ENCODE measurements at places on chromosomes 16 and 17.

GRCh38 chr17:13544765-13545164 is 57.0 kb downstream of the HS3ST3A1 start:
- DNase-seq = no peak

DNA sequence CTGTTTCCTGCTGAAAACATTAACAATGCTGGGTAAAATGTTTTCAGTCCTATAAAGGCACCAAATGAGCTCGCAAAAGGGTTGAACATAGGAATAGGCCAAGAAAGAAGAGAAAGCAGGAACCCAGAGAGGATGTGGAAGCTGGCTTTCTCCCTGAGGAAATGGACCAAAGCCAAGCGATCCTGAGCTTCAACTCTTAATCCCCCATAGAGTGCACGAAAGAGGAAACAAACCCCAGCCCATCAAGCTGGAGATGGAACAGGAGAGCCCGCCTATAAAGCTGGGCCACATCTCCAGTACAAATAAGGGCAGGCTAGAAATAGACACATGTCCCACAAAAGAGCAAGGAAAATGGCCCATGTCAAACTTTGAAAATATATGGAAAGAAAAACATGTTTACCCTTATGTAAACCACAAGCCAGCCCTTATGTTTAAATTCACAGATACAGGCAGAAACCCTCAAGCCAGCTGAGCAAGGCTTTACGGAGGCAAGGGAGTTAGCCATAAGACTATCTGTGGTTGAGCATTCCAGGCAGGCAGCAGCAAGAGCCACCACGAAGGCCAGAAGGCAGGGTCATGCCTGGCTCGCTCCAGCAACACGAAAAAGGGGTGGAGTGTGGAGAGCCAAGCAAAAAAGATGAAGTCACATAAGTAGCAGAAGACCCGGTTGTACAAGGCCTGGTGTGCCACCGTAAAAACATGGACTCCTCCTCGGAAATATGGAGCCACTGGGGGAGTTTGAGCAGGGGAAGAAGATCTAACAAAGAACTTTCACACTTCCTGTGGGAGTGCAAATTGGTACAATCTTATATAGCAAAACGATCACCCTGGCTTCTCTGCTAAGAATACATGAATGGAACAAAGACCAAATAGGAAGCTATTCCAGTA is 27.8 kb downstream of the COPRS start:
- no peak for DNase-seq

DNA sequence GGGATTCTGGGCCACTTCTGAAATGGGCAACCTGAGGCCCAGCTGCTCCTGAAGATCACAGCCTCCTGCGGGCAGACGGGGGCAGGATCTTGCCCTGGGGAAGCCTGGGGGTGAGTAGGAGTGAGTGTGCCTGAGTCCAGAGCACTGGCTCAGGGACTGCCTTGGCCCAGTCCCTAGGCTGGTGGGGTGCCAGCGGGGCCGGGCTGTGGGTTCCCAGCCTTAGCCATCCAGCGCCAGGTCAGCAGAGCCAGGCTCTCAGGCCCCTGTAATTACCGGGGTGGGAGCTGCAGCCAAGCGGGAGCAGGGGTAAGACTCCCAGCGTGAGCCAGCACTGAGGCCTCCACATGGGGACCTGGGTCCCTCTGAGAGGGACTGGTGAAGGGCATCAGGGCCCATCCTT is 8.2 kb downstream of the SPNS2 start:
- DNase-seq = no peak

DNA sequence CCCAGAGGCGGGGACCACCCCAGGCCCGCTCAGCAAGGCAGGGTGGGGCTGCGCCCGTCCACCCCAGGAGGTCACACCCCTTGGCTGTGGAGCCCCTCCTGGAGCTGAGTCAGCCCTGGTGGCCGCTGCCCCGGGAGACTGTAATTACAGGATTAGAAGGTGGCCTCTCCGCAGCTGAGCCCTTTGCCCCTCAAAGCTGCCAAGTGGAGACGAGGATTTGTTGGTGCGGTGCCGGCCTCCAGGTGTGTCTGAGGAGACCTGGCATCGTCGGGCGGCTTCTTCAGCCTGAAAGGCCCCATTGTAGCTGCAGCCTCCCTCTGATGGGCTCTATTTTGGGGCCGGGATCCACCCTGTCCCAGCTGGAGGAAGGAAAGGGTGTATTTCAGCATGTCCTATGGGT is 22.7 kb upstream of the SPNS2 start:
- DNase-seq = no peak

- DNase-seq = no peak
These were observed 5.0 kb downstream of the CA4 start for GRCh38 chr17:60154616-60155426.

DNA sequence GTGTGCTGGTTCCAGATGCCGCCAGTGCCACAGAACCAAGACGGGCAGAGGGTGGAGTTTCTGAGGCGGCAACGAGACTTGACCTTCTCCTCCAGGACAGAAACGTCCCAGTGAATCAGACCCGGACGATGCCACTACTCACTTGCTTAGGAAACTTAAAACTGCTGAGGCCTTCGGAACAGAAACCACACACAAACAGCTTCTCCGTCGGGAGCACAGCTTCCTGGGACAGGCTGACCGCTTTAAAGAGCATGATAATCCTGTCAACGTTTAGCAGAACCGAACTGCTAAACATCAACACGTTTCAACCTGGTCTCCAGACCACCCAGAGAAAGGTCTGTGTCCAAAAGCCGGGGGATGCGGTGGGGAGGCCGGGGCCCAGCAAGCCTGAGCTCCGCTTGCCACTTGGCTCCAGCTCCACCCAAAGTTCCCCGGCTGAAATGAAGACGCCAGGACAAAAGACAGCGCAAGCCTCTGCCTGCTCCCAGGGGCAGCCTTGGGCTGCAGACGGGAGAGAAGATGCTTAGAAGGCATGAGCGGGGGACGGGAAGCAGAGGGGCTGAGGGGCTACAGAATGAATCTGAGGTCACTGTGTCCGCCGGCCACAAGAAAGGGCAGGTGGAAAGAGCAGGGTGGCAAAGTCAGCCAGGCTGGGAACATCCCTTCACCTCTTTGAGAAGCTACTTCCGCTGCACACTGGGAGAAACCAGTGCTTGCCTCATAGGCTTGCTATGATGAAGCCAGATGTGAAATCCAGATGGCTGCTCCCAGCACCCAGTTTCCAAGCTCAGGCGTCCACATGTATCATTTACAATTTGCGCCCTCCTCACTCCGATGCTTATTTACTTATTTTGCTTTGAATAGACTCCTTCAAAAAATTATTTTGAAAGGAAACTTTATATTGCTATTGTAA is 69.0 kb downstream of the MRM3 start:
- no peak for DNase-seq

DNA sequence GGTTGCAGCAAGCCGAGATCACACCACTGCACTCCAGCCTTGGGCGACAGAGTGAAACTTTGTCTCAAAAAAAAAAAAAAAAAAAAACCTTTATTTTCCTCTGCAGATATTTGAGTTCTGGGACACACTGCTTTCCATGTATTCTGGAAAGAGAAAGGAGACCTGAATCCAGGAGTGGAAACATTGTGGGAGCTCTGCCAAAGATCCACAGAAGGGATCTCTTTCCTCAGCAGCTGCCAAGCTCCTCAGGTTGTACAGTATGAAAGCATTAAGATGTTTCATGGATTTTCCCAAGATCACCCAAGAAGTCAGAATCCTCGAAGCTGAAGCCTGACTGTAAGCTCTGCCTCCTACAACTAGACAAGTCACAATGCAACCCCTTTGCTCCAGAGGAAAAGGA is 13.5 kb downstream of the NPRL3 start:
- no peak for DNase-seq

GRCh38 chr17:79843816-79844800 is 4.9 kb upstream of the CBX4 start:
- no peak for DNase-seq

DNA sequence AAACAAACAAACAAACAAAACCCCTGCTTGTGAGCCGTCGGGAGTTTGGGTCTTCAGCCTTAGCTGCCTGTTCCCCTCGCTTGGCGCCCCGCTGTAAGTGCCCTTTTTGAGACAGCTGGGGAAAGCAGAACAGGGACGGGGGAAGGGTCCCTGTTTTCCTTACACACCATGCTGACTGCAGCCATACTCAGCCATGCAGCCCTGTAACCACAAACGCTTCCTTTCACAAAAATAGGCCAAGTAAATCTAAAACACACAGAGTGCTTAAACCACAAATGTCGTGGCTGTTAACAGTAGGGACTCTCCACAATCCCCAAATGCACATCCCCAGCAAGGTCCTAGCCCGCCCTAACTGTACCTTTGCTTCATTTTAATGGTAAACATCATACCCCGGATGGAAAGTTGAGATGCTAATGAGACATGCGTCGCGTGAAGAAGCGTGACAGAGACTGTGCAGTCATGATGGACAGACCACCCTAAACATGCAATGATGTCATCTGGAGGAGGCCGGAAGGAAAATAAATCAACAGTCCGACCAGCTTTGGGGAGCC is 129.9 kb downstream of the MGAT5B start:
- no peak for DNase-seq

GRCh38 chr17:64736804-64737492 is 74.8 kb upstream of the SMURF2 start:
- peak; percentile 20 for DNase-seq

GRCh38 chr17:72996791-72997190 is 95.7 kb downstream of the SLC39A11 start:
- DNase-seq = no peak

- no peak for DNase-seq
These were observed 430 bp downstream of the AMFR start for GRCh38 chr16:56424791-56425438.

DNA sequence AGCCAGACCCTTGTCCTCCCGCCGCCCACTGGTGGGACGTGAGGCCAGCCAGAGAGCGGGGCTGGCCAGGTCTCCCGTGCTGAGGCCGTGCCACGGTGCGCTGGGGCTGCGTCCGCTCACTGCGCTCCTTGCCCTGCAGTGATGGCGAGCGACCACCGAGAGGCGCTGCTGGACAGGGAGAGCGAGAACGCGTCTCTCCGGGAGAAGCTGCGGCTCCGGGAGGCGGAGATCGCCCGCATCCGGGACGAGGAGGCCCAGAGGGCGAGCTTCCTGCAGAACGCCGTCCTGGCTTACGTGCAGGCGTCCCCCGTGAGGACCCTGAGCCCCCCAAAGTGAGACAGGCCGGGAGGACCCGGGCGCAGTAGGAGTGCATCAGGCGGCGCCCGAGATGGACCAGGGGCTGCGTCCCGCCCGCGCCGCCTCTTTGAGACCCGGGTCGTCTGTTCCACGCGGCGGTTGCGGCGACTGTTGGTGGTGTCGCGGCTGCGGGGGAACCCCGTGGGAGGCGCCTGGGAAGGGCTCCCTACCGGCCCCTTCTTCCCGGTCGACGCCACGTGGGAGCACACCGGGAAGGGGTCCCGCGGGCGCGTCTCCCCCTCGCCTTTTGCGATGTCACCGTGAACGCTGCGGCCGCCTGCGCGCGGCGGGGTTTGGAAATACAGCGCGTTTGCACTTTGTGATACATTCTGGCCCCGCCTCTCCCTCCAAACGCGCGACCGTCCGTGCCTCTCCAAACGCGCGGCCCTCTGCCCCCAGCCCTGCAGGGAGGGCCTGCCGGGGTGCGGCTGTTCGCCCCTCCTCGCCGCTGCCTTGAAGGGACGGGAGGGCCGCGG is 792 bp upstream of the RAC3 start:
- DNase-seq = peak; percentile 53

GRCh38 chr17:57678393-57678792 is 66.7 kb downstream of the CCDC182 start:
- no peak for DNase-seq

DNA sequence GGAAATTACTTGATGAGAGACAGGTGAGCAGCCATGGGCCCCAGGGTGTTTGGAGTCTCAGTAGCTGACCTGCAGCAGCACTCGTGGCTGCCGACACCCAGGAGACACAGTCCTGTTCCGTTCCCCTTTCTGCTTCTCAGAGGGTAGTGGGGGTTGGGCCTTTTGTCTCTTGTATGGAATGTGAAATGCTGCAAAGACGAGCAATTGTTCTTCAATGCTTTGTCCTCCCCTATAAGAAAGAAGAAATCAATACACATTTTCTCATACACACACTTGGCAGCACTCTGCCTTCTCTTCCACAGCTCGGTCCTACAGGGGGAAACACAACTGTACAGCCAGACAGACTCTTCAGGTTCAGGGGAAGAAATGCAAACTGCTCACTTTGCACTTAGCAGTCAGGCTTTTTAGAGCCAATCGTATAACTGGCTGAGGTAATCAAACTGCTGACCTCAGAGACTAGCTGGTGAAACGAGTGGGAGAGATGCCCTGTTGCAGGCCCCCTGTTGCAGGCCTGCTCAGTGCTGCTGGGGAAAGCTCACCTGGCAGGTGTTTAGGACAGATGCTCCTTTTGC is 96.7 kb downstream of the AATF start:
- no peak for DNase-seq

DNA sequence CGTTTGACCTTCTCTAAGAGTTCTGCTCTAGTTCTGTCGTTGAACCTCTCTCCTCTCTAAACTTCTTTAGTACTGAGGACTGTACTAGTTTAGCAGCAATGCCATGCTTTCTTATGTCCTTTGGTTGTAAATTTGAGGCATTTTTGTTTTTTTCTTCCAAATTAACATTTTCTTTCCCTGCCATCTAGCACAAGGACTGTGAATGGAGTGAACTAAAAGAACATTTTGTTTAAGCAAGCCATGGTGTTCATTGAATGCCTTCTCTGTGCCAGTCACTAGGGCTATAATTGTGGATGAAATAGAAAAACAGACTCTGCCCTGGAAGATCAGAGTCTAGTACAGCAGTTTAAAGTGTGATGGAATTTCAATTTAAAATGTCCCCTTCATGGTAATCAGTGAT is 137.9 kb downstream of the FTO start:
- no peak for DNase-seq

GRCh38 chr16:56513972-56514371 is 5.9 kb downstream of the BBS2 start:
- DNase-seq = no peak

GRCh38 chr16:48330189-48330840 is 54.9 kb downstream of the SIAH1 start:
- no peak for DNase-seq

DNA sequence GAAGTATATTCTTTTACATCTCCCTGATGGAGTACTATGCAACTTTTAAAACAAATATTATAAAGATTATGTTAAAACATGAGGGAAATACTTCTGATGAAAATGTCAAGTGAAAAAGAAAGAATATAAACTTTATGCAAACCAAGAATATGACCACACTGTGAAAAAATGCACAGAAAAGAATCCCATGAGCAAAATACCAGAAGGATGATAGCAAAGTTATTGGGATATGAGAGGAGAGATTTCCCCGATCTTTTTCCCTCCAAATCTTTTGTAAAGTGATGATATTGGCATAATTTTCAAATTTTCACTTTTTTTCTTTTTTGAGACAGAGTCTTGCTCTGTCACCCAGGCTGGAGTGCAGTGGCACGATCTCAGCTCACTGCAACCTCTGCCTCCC is 36.6 kb upstream of the SMURF2 start:
- no peak for DNase-seq

DNA sequence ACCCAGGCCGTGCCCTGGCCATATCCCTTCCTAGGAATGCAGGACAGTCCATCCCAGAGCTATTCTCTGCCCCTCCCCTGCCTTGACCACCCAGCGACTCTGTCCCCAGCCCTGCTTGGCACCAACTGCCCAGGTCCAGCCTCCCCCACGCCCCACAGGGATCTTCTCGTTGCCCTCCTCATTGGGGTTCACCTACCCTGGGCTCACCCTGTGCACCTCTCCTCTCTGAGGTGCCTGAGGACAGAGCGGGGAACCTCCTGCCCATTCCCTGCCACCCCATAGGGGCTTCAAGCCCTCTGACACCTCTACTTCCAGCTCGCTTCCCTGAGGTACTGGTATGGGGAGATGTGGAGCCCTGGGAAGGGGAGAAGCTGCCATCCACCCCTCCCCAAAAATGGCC is 6.2 kb upstream of the MPP2 start:
- DNase-seq = no peak

GRCh38 chr17:53687324-53687723 is 135.4 kb upstream of the KIF2B start:
- no peak for DNase-seq
